Spinal cord (tissue), 10 donors: ENCODE measurements at places on chromosomes 7 and 10.

- DNase-seq, result no peak
Observed at GRCh38 chr7:54680377-54681005, 78.5 kb downstream of the SEC61G start.

DNA sequence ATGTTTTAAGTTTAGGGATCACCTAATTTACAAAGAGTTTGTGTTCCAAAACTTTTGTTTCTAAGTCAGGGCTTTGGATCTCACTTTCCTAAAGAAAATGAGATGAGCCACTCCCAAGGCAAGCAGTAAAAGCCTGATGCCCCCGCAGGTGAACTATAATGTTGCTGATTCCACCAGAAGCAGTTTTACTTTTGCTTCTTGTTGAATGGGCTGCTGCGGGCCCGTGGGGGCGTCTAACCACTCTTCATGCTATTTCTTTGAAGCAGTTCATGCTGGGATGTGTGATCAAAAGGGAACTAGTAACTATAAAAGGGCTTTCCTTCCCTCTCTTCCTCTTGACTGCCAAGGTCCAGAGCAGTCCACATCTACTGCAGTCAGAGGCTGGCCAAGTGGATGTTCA is 118.7 kb upstream of the NEBL start:
- DNase-seq, result no peak

GRCh38 chr7:27997188-27997707 is 183.3 kb downstream of the JAZF1 start:
- no peak for DNase-seq

GRCh38 chr7:139630643-139631519 is 107.4 kb downstream of the CLEC2L start:
- DNase-seq, result no peak

- DNase-seq, result peak; percentile 79
Observed at GRCh38 chr10:73940634-73941221, 29.8 kb downstream of the PLAU start.

DNA sequence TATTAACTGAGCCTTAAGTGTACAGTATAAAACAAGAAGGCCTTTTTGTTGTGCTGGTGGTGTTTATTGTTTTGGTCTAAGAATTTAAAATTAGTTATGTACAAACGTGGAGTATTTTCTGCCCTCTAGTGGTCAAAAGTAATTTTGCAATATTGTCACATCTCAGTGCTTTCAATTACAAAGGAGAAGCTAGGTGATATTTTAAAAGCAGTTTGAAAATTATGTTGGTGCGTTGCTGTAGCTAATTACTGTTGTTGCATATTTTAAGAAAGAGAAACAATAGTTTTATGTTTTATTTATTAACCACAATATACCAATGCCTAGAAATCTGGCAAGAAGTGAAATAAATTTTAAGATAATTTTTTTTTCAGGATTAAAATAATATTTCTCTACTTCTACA is 11.4 kb downstream of the NPVF start:
- DNase-seq, result peak; percentile 44

DNA sequence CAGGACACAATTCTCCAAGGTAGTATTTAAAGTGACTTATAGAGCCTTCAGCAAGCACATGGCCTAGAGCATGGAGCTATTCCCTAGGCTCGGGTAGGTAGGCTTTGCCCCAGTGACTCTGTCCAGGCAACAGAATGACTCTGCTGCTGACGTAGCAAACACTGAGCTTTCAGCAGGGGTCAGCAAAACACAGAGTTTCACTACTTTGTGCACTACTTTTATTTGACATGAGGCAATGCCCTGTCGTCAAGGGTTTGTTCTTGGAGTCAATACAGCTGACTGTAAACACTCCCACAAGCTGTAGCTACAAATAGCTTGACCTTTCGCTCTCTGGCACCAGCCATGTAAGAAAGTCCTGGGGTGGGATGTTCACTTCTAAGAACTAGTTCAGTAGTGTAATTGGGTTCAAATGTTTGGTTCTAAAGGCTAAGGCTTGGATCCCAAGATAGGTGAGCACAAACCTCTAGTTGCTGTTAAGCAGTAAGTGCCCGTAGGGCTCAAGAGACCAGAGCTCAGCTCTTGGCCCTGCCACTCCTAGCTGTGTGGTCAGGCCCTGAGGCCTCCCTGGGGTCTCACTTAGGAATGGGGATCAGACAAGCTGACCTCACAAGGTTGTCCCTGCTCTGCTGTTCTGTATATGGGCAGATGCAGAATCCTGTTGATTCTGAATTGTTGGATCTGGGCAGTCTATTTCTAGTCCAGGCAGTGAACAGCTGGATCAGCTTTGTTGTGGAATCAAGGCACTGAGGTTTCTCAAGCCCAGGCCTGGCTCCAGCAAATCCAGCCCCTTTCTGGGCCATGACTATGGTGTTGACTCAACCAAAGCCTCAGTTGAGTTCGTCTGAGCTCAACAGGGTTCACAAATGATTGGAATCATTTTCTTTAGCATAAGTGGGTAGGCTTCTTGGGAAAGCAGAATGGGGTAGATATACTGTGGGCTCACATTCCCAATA is 10.7 kb downstream of the NODAL start:
- no peak for DNase-seq

DNA sequence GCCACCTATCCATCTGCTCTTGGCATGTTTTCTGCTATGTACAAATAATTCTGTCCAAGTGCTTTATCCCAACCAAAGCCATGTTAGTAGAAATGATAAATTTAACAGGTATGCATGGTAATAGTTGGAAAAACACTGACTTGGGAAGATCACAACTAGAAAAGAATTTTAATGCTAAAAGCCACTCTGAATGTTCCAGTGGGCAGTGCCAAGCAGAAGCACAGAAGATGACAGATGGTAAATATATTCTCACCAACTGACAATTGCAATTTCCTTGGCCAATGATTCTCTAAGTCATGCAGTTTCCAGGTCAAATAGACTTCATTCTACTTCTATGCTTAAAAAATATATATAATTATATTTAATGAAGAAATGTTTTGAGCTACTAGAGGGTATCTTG is 83.6 kb upstream of the SEMA3C start:
- DNase-seq, result no peak

- DNase-seq, result no peak
Observed at GRCh38 chr10:113736576-113736975, 14.9 kb upstream of the PLEKHS1 start.

DNA sequence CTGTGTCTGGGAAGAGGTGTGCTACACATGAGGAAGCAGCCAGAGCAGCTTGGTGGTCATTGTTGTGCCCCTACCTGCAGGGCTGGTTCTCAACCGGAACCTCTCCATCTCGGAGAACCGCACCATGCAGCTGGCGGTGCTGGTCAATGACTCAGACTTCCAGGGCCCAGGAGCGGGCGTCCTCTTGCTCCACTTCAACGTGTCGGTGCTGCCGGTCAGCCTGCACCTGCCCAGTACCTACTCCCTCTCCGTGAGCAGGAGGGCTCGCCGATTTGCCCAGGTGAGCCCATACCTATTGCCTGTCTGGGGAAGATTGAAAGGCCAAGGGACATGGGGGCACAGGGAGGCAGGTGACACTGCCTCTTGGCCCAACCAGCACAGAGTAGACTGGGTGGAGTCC is 29.3 kb upstream of the CSGALNACT2 start:
- DNase-seq, result no peak

- DNase-seq, result no peak
Observed at GRCh38 chr10:89392974-89393373, 551 bp downstream of the IFIT1 start.

- no peak for DNase-seq
Observed at GRCh38 chr7:29424984-29425309, 138.7 kb upstream of the PRR15 start.

GRCh38 chr7:109545686-109546085 is 976.0 kb downstream of the DNAJB9 start:
- no peak for DNase-seq

DNA sequence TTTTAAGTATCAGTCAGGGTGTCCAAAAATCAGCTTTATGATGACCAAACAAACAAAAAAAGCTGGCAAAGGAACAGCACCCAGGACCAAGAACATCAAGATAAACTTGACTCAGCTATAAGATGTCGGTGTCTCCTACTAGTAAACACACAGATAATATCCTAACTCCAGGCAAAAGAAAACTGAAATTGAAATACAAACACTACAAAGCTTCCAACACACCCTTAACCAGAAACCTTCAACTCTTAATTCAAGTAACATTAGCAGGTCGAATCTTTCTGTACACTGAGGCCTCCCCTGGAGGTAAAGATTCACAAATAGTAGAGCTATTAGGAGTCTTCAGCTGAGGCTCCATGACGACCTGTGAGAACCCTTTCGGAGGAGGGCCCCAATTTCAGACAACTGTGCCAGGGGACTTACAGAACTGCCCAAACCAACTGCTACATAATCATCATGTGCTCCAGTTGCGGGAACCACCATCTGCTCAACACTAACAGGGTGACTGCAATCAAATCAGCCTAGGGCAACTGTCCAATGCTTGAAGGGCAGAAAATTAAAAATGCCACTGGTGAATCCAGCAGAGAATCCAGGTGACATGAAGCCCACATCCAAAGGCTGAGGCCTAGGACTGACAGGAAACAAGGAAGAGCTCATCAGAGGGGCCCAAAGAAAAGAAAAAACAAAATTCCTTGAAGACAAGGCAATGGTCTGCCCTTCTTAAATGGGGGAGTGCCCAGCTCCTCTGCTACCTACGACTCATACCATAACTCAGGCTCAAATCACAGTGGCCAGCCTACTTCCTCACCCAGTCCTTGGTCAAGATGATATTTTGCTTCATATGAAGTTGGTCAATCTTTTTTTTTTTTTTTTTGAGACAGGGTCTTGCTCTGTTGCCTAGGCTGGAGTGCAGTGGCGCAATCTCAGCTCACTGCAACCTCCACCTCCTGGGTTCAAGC is 20.0 kb downstream of the XPNPEP1 start:
- no peak for DNase-seq

DNA sequence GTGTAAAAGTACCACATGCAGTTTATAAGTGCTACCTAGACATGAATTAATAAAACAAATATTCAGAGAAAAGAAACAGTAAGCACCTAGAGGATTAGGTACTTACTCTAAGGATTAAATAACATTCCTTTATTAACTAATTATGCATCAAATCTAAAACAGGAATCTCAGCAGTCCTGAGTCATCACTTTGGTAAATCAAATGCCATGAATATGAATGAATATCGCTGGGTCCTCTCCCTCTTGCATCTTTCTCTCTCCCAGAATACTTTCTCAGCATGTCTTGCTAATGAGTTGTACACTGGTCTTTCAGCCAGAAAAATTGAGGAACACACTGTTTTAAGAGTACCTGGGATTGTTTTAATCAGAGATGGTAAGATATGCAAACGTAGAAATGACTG is 225.5 kb upstream of the NFE2L3 start:
- no peak for DNase-seq

DNA sequence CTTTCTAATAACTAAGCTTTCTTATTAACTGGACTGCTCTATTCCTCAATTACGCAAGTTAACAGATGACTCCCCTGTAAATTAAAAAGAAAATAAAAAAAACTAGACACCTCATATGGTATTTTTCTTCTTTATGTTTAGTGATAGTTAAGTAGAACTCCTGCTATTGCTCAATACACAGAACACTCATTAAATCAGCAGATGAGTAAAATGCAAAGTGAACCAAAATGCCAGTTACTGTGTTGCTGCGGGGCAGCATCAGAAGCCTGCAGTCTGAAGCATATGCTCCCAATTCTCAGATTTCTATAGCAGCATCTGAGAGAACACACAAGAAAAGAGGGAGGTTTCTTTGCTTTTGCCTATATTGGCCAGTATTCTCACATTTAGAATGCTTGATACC is 28.4 kb downstream of the CDK6 start:
- no peak for DNase-seq

DNA sequence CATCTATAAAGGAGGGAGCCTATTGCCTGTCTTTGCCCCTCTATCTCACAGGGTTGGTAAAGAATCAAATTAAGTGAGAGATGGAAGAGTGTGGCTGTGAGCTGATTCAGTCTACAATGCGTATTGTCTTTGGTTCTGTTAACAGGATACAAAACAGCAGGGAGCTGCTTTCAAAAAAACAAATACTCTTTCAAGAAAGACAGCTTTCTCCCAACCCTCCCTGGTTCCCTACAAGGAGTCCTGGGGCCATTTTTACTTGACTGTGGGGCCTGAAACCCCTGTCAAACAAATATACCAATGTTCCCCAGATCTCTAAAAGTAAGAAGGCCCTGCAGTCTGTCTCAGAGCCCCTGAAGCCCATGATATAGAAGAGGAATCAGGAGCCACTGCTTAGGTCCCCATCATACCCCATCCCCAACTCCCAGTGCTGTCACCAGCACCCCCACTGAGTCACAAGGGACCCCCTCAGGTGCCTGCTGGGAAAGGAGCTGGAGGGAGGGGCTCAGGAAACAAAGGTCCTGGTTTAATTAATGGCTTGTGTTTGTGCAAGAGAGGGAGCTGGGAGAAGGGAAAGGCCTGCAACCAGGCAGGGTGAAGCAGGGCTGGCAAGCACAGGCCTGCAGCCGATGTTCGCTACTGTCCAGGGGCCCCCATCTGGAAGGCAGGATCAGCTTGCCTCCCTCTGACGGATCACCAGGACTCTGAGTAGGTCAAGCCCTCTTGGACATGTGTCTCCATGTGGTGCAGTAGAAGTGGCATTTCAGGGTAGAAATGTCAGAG is 182.0 kb upstream of the GHITM start:
- no peak for DNase-seq

GRCh38 chr7:54996391-54996790 is 22.4 kb upstream of the EGFR start:
- DNase-seq, result no peak

DNA sequence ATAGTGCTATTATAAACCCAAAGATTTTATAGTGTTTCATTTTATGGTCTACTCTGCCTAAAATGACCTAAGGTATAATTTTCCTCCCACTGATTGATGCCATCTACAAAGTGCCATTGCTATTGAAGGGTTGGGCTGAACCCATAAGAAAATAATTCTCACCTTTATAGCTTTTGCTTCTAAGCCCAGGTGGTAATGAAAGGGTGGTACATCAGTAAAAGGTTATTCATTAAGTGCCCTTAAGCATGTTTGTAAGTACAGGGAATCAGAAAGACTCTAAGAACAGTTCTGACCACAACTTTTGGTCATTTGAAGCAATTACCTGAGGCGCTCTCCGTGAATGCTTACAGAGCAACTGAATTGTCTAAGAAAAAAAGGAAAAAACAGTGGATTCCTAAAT is 1247.3 kb downstream of the NXPH1 start:
- DNase-seq, result no peak

GRCh38 chr10:48792121-48792520 is 107.4 kb downstream of the WDFY4 start:
- DNase-seq, result no peak

DNA sequence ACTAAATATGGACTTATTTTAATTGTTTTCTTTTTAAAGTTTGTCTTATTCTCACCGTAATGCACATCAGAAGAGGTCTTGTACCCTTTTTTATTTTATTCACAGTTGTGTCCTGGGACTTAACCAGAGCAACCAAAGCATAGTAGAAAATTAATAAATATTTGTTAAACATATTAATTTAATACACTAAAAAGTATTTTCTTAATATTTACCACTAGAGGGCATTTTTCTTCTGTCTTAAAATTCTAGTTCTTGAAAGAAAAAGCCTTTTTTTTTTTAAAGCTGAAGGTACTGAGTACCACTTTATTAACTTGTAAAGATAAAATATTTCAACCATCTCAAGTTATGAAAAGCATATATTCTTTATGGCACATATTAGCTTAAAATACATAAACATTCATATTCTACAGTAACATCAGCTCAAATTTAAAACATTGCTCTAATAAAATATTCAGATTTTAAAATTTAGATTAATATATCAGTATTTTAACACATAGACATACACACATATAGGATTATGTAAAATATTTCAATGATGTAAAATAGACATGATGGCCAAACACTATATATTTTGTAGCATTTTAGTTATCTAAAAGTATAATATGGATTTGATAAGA is 260.4 kb downstream of the SEMA3A start:
- no peak for DNase-seq

- DNase-seq, result no peak
Observed at GRCh38 chr7:44775383-44776107, 20.9 kb upstream of the PPIA start.
